ENCODE measurements at places on chromosomes 12 and 14. TPM values are rescaled to one million over a fixed set of nuclear protein-coding genes. Genes with fewer than 3 reads are reported as not detected.

OR4N5 gene
- not detected for total RNA-seq

ACOT4 gene
- 1.4 TPM for total RNA-seq

RNASE7 gene
- total RNA-seq, result not detected

SERPINA12 gene
- not detected for total RNA-seq

RD3L gene
- total RNA-seq, result not detected

SRGAP1 gene
- 9.4 TPM for total RNA-seq

OR4E2 gene
- not detected for total RNA-seq

IFNG-AS1 gene
- total RNA-seq, result not detected

CCND2 gene
- total RNA-seq, result 12.8 TPM

FOXN3 gene
- total RNA-seq, result 10.4 TPM

KRT73 gene
- total RNA-seq, result not detected

PFKM gene
- total RNA-seq, result 109 TPM

NTS gene
- not detected for total RNA-seq

ANKRD33 gene
- total RNA-seq, result under 0.01 TPM

RFLNA gene
- total RNA-seq, result 43.1 TPM

All from regular cardiac myocyte (primary cell).